Cerebellum (tissue), 4 donors: ENCODE measurements at places on chromosomes 2 and 18. TPM values are rescaled to one million over a fixed set of nuclear protein-coding genes. Genes with fewer than 3 reads are reported as not detected.

Gene CCDC141
- total RNA-seq, result 2.6 TPM

Gene NYAP2
- total RNA-seq, result 21.1 TPM

Gene TM4SF20
- total RNA-seq, result not detected

Gene BUB1
- total RNA-seq, result 20.8 TPM

Gene TEX44
- total RNA-seq, result not detected

Gene KIAA2012
- total RNA-seq, result 1.00 TPM

Gene STK16
- total RNA-seq, result 12.1 TPM

Gene FEV
- total RNA-seq, result not detected

Gene FOXD4L1
- total RNA-seq, result 0.27 TPM

Gene SLC19A3
- 1.8 TPM for total RNA-seq

Gene GULP1
- 70.8 TPM for total RNA-seq

Gene TSN
- 51.4 TPM for total RNA-seq

Gene SYT4
- 121 TPM for total RNA-seq

Gene RAB6D
- 0.36 TPM for total RNA-seq

Gene PLCD4
- 1.2 TPM for total RNA-seq

Gene ALK
- total RNA-seq, result 6.4 TPM

Gene TUBA3E
- not detected for total RNA-seq

Gene AQP12A
- total RNA-seq, result not detected

Gene NPHP1
- total RNA-seq, result 7.2 TPM

Gene COL3A1
- 303 TPM for total RNA-seq

Gene GPR55
- not detected for total RNA-seq

Gene KCNK3
- total RNA-seq, result 6.3 TPM

Gene CD28
- 1.00 TPM for total RNA-seq

Gene HOXD8
- not detected for total RNA-seq

Gene SERPINB12
- total RNA-seq, result not detected

Gene LAMA1
- 46.9 TPM for total RNA-seq

Gene SLC4A5
- total RNA-seq, result 5.9 TPM

Gene UGT1A10
- not detected for total RNA-seq

Gene C2orf78
- not detected for total RNA-seq

Gene IKZF2
- total RNA-seq, result 17.7 TPM

Gene PDE1A
- 42.4 TPM for total RNA-seq

Gene CWC22
- total RNA-seq, result 19.5 TPM

Gene DCC
- total RNA-seq, result 66.4 TPM

Gene CABLES1
- 7.0 TPM for total RNA-seq

Gene CHPF
- 21.4 TPM for total RNA-seq

Gene SERPINB11
- not detected for total RNA-seq
